ENCODE measurements at places on chromosomes 7 and 10.
A peak's percentile ranks its signal among the peaks of the same experiment; 100 is the strongest.

DNA sequence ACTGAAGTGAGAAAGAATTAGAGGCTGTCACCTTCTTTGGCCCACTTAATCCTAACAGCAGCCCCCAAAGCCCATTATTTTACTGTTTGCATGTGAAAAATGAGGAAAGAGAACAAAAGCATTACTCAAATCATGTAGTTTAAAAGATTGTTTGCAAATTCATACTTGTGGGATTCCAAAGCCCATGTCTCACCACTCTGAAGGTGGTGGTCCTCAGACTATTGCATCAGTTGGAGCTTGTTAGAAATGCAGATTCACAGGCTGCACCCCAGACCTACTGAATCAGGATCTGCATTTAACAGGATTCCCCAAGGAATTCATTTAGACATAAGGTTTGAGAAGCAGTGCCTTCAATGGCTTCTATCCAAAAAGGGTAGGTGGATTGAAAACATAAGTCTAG, 93.7 kb upstream of the PDE1C start:
- no peak for DNase-seq

DNA sequence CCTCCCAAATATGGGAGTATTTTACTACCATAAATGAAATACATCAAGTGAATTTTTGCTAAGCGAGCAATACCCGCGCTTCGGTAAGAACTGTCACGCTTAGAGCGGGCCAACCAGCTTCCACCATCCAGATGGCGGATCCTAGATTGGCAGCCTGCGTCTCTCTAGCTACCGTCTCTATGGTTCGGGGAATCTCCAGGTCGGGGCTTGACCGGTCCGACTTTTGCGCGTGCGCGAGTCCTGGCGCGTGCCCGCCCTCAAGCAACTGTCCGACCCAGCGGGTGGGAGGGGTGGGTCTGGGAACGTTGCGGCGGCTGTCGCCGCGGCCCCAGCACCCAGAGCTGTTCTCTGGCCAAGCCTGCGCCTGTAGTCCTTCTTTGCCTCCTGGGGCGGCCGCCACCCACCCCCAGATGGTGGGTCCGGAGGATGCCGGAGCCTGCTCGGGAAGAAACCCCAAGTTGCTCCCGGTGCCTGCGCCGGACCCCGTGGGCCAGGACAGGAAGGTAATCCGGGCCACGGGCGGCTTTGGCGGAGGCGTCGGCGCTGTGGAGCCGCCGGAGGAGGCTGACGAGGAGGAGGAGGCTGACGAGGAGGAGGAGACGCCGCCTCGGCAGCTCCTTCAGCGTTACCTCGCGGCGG, at the start of gene TBC1D12:
TBC1D12 (plus strand) TSS at position 338 of the 639 bp plus-strand sequence; CDS start at position 411, 73 bp downstream.
- no peak for DNase-seq

GRCh38 chr7:46680147-46680546, 759.1 kb upstream of the IGFBP3 start:
- no peak for DNase-seq

GRCh38 chr7:100071018-100071723, 10.4 kb downstream of the ZNF3 start:
- no peak for DNase-seq

DNA sequence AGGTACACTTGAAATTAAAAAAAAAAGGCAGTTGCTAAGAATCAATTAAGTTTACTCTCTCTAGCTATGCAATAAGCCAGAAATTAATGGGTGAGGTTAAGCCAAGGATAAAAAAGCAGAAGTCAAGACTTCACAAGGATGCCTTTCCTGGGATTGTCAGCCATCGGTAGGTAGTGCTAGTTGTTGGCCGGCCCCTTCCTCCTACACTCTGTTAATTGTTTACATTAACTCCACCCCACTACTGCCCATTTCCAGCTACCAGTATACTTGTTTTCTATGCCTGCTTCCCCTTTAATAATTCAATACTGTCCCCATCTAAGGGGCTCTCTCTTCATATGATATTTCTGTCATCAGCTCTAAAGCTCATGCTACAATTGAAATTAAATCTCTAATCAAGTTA, 461.0 kb downstream of the IPMK start:
- no peak for DNase-seq

DNA sequence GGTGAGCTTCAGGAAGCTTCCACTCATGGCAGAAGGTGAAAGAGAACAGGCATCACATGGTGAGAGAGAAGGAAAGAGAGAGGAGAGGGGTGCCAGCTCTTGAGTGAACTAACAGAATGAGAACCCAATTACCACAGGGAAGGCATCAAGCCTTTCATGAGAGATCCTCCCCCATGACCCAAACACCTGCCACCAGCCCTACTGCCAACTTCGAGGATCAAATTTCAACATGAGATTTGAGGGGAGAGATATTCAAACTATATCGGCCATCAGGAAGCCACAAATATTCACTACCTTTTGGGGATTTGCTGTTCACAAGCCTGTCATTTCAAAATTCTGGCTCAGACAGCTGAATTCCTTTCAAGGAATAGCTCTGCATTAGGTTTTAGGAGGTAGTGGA, 39.9 kb upstream of the SMNDC1 start:
- DNase-seq = no peak

DNA sequence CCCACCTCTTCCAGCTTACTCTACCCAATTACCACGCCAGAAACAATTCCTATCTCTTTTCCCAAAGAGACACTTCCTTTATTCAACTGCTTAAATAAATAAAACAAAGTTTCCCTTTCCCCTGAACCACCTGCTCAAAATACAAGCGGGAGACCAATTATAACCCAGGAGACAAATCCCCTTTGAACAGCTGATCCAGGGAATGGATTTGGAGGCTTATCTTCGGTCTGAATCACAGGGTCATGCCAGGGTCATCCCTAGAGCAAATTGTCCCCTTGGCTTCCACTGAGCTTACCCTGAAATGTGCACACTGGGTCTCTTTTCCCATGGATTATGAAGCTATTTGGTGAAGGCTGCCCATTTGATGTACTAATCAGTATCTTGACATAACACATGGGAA, 99.9 kb upstream of the JAZF1 start:
- no peak for DNase-seq

DNA sequence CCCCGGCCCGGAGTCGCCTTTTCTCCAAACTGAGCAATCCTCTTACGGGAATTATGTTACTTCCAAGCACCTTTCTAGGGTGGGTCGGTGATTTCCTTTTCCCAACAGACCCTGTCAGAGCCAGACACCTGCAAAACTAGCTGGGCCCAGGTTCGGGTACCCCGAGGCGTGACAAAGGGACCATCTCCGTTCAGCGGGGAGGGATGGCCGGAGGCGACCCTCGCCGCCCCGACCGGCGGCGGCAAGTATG, 445 bp downstream of the PPA1 start:
- DNase-seq = no peak

- DNase-seq = no peak
These were observed 27.3 kb upstream of the FAM20C start for GRCh38 chr7:164882-165660.

GRCh38 chr10:613271-614138, 76.0 kb downstream of the DIP2C start:
- DNase-seq = no peak

- peak; percentile 16 for DNase-seq
These were observed 1.1 kb downstream of the NANOS1 start for GRCh38 chr10:119030421-119031250.

GRCh38 chr10:127408733-127409132, 140.4 kb upstream of the NPS start:
- no peak for DNase-seq

- DNase-seq = no peak
These were observed 39.8 kb downstream of the WAPL start for GRCh38 chr10:86481761-86482160.

DNA sequence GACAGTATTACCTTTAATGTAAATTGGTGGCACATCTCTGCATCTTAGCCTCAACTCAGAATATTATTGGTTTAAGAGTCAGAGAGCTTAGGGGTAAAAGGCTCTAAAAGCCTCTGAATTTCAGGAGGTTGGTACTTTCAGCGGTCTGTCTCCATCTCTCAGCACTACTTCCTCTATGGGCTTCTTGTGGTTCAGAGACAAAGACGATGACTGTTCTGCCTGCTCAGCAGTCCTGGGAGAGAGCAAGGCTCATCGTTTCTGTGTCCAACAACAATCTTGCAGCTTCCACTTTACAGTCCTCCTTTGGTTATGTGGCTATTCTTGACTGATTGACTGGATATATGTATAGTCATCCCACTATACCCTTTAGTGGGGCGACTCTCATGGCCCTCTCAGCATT, 394.7 kb downstream of the AUTS2 start:
- DNase-seq = no peak

DNA sequence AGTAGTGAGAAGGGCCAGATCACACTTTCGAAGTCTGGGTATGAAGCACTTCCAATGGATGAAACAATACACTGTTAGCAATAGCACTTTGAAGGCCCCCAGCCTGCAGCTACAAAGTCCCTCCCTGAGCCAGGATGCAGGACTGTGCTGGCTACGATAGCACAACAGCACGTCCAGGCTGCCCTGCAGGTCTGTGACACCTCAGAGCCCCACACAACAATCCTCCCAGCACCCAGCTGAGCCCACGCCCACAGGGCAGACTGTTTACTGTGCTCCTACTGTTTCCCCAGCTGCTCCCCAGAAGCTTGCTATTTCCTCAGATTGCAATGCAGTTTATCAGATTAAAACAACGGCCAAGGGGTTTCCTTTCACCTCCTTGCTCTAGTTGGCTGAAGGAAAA, 71.4 kb downstream of the HTR5A start:
- no peak for DNase-seq

- DNase-seq = no peak
These were observed 40.6 kb upstream of the VKORC1L1 start for GRCh38 chr7:65832281-65832680.

DNA sequence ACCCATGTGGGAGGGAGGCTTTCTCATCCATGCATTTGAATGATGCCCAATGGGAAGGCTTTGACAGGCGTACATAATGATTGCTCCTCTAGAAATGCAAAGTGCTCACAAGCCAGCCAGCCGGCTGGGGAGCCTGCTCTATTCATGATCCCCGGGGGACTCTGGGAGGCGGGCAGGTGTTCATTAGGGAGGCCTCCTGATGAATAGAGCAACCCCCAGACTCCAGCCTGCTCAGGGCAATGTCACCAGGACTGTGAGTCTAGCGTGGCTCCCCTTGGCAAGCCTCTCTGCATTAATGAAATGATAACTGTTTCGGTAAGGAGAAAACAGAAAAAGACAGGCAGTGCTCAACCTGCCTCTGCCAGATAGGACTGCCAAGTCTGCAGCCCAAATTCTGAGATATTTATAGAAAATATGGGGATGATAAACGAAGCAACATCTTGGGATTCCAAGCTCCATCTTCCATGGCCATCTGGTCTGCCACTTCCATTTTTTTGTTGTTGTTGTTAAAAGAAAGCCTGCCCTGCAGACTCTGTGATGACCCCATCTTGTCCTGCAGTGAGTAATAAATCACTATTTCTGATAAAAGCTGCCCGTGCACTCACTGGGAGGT, 236.4 kb downstream of the PRPF18 start:
- DNase-seq = no peak

DNA sequence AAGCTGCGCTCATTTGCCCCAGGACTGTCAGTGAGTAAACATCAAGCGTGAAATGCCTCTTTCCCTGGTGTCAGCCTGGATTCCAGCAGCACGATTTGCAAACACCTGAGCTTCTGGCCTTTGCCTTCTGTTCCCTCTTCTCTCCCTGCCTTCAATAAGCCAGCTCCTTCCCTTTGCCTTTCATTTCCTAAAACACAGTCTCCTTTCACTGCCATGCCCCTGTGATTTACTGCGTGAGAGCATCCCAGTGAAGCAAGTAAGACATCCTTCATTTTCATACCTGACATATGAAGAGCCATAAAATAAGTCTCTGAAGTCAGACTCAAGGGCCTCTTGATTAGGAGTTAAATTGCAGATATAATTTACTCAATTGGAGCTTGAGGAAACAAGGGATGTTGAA, 681.8 kb downstream of the TYW1 start:
- DNase-seq = no peak

DNA sequence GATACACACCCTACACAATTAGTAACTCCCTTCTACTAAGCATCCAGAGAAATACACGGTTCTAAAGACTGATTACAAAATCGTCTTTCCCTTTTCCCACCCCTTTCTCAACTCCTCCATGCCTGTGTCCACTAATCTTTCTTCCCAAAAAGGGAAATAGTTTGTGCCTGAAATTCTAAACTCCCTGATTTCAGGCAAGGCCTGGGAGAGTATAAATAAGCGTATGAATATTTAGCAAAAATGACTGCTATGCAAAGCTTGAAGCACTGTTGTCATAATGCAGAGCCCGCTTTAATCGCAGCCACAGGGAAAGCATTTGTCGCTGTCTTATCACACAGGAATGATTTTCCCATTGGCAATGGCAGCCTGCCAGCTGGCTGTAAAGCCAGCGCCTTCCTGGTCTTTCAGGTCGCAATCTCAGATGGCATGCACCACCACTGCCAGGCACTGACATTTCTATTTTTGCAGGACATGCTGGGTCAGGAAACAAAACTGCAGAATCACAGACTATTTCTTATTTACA, 142.9 kb upstream of the PCGF5 start:
- DNase-seq = no peak

- no peak for DNase-seq
These were observed 9.1 kb downstream of the OR2A7 start for GRCh38 chr7:144255471-144255897.

GRCh38 chr10:132392184-132392800, 4.7 kb upstream of the PWWP2B start:
- DNase-seq = no peak

DNA sequence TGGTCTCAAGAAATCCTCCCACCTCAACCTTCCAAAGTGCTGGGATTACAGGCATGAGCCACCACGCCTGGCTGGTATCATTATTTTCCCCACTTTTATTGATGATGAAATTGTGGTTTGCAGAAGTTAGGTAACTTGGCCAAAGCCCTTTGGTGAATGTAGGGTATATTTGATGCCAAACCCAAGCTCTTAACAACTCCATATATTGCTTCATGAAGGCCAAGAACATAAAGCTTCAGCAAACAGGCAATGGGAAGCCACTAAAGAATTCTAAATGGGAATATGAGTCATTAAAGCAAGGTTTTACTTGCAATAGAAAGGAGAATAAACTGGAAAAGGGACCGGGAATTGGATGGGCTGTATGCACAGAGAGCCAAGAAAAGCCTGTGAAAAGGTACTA, 142.7 kb downstream of the KMT2E start:
- no peak for DNase-seq

DNA sequence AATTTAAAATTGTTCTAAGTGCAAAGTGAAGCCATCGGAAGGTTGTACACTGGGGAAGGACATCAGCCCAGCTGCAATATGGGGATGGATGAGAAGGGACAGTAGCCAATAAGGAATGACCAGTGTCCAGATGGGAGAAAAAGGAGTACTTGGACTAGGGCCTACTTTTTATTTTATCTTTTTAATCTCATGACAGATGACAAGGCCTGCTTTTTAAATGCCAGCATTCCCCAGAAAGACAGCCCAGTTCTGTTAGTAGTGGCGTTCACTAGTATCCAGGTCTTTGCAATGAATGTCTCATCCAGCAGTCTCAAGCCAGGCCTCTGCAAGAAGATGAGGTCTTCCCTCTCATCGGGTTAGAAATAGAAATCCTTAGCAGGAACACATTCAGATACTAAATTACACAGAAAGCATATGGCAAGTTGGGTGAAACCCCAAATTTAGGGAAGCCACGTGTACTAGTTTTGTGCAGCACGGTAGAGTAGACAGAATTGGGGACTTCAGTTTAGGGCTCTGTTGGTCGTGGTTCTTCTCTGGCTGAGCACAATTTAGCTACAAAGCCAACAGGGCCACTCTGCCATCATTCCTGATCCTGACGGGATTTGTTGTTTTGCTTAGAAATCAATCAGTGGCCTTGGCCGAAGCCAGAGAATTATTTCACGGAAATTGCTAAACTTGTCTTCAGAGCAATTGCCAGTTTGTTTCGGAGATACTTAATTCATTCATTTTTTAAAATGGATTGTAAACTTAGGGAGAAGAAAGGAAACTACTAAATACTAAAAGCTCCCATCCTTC, 227.8 kb downstream of the ARHGAP21 start:
- no peak for DNase-seq

Measured in stimulated activated CD4-positive, alpha-beta T cell treated with anti-CD3 and anti-CD28 coated beads, Interleukin-15, amount 100 ng/mL, for 1 hour (primary cell).